ENCODE measurements at places on chromosomes 6 and 20.

- DNase-seq = no peak
These were observed 45.2 kb downstream of the AKIRIN2 start for GRCh38 chr6:87656857-87657256.

DNA sequence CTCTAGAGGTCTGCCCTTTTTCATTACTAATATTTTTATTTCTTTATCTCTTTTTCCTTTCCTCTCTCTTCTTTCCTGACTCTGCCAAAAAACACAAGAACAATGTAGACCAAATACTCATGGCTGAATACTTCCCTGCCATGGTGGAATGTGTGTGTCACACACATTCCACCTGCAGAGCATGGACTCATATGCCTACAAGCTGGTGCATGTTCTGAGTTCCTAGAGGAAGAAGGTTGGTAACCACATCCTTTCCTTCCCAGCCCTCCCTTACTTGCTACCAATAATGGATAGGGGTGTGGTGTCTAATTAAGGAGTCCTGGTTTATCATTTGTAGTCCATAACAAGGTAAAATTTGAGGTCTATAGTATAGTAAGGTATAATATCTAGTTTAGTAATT lies 15.2 kb upstream of the CST9L start:
- no peak for DNase-seq

GRCh38 chr20:64184795-64185194 lies 20.5 kb downstream of the MYT1 start:
- DNase-seq = no peak

- DNase-seq = no peak
These were observed 9.0 kb upstream of the GRM4 start for GRCh38 chr6:34154668-34155447.

GRCh38 chr6:53543359-53544216 lies 1.3 kb downstream of the GCLC start:
- no peak for DNase-seq

Data from Right ventricle myocardium inferior (tissue), 1 donor.